ENCODE measurements at places on chromosomes 2 and 18.

DNA sequence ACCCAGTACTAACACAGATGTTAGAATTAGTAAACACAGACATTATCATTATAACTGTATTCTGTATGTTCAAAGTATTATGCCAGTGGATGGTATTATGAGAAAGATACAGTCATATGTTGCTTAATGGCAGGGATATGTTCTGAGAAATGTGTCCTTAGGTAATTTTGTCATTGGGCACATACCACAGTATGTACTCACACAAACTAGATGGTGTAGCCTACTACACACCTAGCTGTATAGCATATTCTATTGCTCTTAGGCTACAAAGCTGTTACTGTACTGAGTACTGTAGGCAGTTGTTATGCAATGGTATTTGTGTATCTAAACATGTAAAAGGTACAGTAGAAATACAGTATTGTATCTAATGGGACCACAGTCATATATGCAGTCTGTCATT lies 53.8 kb downstream of the GTF3C3 start:
- DNase-seq, result no peak

DNA sequence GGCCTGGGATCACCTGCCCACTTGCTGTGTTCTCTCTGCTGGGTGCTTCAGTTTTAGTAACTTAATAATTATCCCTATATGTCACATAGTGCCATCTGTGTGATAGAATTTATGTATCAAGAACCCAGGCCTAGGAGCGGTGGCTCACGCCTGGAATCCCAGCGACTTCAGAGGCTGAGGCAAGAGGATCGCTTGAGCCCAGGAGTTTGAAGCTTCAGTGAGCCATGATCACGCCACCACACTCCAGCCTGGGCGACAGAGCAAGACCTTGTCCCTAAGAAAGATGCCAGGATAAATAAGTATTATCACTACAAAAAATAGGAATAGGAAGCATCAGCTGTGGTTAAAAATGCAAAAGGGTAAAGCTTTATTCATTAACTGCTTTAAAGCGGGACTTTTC lies 240.8 kb downstream of the FAM210A start:
- DNase-seq, result no peak

GRCh38 chr18:33666915-33667314 lies 88.9 kb downstream of the ASXL3 start:
- no peak for DNase-seq

- DNase-seq, result no peak
Measured at GRCh38 chr2:235706506-235706905, 212.7 kb downstream of the AGAP1 start.

DNA sequence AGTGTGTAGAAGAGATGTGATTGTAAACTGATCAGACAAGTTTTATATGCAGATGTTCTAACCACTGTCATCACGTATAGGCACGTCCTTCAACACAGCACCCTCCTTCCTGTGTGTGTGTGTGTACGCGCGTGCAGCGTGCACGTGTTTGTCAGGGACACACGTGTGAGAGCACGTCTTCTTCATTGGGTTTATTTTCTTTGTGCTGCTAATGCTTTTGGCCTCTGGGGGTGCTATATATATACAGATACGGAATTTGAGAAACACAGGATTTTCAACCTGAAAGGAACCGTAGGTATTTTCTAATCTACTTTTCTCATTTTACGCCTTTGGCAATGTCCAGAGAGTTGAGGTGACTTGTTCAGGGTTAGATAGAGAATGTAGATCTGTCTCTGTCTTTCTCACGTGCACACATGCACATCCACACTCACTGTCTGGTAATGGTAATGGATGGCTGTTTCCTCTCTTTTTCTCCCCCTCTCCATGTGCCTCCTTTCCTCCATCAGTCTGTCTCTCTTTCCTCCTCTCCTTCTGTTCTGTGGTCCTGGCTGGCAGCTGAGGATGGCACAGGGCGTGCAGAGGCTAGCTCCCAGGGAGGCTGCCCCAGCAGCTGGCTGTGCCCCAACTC lies 13.4 kb upstream of the CELF4 start:
- DNase-seq, result no peak

GRCh38 chr2:140269000-140269399 lies 1488.8 kb upstream of the NXPH2 start:
- no peak for DNase-seq

DNA sequence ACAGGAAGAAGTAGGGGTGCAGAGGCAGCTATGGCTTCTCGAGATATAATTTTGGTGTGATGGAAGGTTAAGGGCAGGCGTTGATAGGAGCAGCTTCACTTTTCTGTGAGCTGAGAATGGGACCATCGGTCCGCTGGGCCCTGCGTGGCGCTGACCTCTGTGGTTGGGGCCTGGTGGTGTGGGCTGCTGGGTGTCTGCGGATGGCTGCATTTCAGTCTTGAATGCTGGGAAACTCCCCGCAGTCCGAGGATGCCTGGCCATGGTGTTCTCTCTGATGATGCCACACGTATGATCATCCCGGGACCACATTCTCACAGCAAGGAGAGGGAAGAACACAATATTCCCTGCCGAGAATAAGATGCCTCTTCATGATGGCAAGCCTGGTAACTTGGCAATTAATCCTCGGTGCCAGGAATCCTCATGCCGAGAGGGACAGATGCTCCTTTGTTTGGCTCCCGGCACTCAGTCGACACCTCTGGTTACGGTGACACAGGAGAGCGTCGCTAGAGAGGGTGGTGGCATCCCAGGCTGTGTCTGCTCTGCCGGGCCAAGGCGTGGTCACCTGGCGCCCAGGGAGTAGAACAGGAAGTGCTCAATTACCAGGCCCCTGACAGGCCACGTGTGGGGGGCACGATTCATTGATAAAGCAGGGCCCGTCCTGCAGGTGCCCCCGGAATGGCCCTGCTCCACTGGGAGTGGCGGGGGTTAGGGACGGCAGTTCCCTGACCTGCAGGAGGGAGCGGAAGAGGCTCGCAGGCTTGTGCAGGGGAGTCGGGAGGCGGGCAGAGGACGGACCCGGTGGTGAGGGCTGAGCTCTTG lies 119.4 kb upstream of the CTDP1 start:
- peak; percentile 14 for DNase-seq

DNA sequence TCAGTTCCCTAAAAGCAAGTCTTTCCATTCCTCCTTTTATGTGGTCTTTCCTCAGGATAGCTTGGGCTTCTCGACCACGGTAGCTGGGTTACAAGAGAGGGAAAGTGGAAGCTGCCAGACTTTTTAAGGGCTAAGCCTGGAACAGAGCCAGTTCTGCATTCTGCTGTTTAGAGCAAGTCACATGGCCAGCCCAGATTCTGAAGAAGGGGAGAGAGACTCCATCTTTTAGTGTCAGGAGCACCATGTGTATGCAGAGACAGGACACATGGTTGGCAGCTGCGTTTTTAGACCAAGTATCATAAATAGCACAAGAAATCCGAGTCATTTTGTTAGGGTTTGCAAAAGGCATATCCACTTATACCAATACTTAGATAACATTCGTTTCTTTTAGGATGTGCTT lies 4.7 kb downstream of the HMSD start:
- DNase-seq, result no peak

DNA sequence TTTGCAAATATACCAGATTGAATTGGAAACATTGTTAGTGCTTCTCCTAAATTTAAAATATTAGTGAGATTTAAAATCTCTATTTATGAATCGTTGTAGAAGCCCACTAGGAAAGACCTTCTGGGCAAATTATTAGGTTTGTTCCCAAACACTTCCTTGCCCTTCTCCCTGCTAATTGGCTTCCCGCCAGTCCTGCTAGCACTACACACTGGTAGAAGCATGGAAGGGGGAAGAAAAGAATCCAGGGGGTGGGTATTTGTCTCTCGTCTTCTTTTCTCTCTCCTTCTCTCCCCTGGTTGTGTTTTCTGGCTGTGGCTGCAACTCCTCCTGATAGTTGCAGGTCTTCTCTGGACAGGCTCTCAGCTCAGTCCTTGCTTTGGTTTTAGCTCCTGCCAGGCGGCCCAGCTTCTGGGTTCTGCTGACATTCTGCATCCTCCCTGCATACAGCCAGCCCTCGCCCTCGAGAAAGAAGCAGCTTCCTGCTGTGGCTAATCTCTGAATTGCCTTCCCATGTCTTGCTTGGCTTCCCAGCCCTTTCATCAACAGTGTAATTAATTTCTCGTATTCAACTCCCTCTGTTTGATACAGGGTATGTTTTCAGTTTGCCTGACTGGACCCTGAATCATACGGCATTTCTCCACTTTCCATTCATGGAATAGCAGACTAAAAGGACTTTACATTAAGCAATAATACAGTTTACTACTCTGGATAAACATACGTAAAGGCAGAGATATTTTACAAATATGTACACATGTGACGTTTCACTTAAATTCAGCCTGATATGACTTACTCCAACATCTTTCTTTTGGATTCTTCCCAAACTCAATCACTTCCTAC lies 6.9 kb upstream of the PARD3B start:
- DNase-seq, result peak; percentile 54

DNA sequence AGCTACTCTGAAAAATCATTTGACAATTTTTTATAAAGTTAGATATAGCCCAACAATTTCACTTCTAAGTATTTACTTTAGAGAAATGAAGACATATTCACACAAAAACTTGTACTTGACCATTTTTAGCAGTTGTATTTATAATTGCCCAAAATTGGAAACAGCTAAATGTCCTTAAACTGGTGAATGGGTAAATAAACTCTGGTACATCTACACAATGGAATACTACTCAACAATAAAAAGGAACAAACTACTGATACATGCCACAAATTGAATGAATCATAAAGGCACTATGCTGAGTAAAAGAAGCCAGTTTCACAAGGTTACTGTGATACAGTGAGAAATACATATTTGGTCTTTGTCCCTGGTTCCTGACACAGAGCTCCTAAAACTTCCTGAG lies 32.8 kb upstream of the BBS5 start:
- no peak for DNase-seq

GRCh38 chr2:99140860-99141109 lies 722 bp upstream of the C2orf15 start:
- no peak for DNase-seq

GRCh38 chr2:174673876-174674275 lies 76.3 kb upstream of the WIPF1 start:
- no peak for DNase-seq

- no peak for DNase-seq
Measured at GRCh38 chr2:63500398-63500797, 87.9 kb downstream of the WDPCP start.

- DNase-seq, result no peak
Measured at GRCh38 chr2:25479761-25480160, 138.0 kb upstream of the DNMT3A start.

GRCh38 chr2:40230707-40231432 lies 221.0 kb downstream of the SLC8A1 start:
- DNase-seq, result no peak

DNA sequence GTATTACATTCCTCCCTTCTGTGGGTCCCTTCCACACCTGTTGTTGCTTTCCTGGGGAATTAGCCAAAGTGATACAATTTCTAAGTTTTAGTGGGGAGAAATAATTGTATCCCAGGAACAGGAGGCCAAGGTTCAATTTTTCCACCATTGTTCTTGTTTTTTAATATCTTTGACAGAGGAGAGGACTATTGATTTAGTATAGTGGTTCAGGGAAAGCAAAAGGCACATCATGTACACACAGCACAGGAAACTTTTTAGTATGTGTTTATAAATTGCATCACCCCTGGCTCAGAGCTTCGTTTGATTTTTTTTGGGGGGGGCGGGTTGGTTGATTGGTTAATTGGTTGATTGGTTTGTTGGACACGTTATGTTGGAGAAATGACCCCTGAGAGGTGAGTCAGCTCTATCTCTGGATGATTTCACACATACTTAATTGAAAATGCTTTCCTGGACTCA lies 431.6 kb downstream of the PID1 start:
- no peak for DNase-seq

- DNase-seq, result no peak
Measured at GRCh38 chr18:13520306-13520705, 206.1 kb downstream of the FAM210A start.

DNA sequence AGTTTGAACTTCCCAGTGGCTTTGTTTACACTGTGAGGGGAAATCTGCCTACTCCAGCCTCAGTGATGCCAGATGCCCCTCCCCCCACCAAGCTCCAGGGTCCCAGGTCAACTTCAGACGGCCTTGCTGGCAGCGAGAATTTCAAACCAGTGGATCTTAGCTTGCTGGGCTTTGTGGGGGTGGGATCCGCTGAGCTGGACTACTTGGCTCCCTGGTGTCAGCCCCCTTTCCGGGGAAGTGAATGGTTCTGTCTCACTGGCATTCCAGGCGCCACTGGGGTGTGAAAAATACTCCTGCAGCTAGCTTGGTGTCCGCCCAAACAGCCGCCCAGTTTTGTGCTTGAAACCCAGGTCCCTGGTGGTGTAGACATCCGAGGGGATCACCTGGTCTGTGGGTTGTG lies 70.0 kb upstream of the NEUROD1 start:
- peak; percentile 31 for DNase-seq

DNA sequence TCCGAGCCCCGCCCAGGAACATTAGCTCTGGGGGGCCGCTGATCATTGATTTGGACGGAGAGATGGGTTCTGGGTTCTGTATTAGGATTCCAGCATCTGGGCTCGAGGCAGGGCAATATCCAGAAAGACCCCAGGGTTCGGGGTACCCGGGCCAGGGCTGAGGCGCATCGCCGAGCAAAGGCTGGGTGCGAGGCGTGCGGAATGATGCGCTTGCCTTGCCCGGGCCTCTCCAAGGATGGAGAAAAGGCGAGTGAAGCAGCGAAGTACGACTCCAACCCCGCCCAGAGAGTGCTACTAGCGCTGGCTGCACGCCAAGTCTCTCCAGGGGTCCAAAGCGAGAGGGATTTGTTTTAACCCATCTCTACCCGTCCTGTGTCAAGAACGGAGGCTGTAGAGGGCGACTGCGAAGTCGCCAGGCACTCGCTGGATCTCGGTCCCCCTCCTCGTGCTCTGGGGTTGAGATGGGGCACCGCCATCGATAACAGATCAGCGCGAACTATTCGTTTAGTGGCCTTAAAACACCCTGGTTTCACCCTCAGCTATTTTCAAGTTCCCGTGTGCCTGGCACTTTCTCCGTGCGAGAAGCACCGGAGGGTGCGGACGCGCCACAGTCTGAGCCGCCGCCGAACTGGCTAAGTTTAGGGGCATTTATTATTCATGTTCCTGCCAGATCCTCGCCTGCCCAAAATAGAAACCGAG lies 1.9 kb downstream of the ADCYAP1 start:
- peak; percentile 83 for DNase-seq

- no peak for DNase-seq
Measured at GRCh38 chr2:220393711-220394110, 766.3 kb downstream of the SLC4A3 start.

DNA sequence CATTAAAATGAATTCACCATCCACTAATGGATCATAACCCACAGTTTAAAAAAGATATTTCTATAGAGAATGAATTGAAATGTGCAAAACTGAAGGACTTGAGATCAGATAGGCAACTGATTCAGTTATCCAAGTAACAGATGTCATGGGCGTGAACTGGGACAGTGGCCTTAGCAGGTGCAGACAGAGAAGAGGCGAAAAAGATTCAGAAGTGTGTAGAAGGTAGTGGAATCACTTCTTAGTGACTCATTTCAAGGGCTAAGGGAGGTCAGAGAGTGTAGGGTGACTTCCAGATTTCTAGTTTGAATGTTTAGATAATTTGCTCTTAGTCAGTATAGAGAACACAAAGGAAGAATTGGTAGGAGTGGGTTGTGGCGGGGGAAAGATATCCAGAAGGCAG lies 79.7 kb downstream of the EHBP1 start:
- DNase-seq, result no peak
